ENCODE measurements at places on chromosomes 16 and 17.

DNA sequence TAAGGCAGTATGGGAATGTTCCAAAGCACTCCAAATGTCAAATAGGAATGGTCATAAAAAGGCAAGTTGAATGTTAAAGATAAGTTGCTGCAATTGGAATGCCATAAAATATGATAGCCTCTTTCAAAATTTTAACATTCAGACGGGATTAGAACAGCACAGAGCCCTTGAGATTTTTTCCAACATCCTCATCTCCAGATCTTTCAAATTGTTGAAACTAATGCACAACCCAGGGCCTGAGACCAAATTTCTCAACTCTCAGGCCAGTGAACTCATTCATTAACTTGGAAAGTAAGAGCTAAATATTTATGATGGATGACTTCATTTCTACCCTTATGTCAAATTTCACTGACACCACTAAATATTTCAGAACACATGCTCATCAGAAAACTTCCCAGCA is 346.5 kb upstream of the XYLT1 start:
- H3K27me3 ChIP-seq: no peaks in the 10 kb centered on the region
- no peak overlapping the region for H3K27ac ChIP-seq
- no peaks in the 10 kb centered on the region for H3K4me1 ChIP-seq
- no peaks in the 10 kb centered on the region for H3K36me3 ChIP-seq
- H3K4me3 ChIP-seq: no peak overlapping the region

DNA sequence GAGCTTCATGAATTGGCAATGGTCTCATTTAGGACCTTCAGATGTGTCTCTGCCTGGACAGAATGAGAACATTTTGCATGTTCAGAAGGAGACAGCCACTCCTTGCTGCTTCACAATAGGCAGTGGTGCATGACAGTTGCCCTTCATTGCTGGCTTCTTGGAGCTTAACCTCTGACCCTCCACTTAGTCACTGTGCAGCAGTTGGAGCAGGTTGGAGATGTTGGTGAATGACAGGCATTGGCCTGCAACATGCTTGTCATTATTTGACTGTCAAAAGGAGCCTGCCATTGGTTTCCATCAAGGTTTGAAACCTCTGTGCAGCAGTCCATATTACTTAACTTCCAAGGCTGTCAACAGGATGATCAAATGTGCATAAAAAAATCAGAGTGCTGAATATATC is 22.7 kb downstream of the FTO start:
- no peaks in the 10 kb centered on the region for H3K4me1 ChIP-seq
- H3K36me3 ChIP-seq: peaks cover 8% of the 10 kb centered on the region
- H3K27ac ChIP-seq: no peak overlapping the region
- H3K4me3 ChIP-seq: no peak overlapping the region
- no peaks in the 10 kb centered on the region for H3K27me3 ChIP-seq

- H3K27me3 ChIP-seq: no peaks in the 10 kb centered on the region
- no peaks in the 10 kb centered on the region for H3K4me1 ChIP-seq
- no peak overlapping the region for H3K4me3 ChIP-seq
- peaks cover 6% of the 10 kb centered on the region for H3K36me3 ChIP-seq
Measured at GRCh38 chr17:9444687-9445086, 130.9 kb downstream of the STX8 start.

- DNase-seq: peak; percentile 84
- H3K4me3 ChIP-seq: peak overlapping the region; percentile 77
- peaks cover 47% of the 10 kb centered on the region for H3K36me3 ChIP-seq
- peaks cover 89% of the 10 kb centered on the region for H3K4me1 ChIP-seq
- peak overlapping the region; percentile 93 for H3K27ac ChIP-seq
Measured at GRCh38 chr17:40561871-40562611, 3.2 kb downstream of the CCR7 start.

DNA sequence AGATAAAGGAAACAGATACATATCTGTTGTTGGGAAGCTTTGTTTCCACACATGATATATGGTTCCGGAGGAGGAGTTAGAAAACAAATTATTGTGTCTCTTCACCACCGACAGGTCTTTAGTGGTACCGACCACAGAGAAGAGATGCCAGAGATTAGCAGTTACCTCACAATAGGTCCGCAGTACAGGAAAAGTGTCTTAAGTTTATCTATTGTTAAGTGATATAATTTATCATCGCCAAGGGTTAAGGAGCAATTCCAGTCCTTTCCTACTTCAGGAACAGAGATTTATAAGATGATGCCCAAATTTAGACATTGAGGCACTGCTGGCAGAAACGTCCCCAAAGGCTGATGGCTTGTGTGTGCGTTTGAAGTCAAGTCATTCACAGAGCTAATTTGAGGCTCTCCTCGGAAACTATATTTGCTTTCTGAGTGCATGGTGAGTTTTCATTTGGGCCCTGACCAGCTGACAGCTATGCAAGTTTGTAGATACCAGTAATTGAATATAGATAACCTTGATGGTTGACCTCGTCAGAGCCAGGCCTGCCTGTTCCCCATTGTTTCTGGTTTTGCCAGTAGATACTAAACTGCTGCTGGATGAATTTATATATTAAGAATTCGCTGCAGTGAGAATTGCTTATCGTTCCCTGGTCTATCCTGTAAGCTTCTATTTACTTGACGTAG is 196.4 kb upstream of the IRX3 start:
- no peaks in the 10 kb centered on the region for H3K36me3 ChIP-seq
- no peaks in the 10 kb centered on the region for H3K4me1 ChIP-seq
- no peak overlapping the region for H3K4me3 ChIP-seq
- no peak overlapping the region for H3K27ac ChIP-seq
- no peaks in the 10 kb centered on the region for H3K27me3 ChIP-seq

DNA sequence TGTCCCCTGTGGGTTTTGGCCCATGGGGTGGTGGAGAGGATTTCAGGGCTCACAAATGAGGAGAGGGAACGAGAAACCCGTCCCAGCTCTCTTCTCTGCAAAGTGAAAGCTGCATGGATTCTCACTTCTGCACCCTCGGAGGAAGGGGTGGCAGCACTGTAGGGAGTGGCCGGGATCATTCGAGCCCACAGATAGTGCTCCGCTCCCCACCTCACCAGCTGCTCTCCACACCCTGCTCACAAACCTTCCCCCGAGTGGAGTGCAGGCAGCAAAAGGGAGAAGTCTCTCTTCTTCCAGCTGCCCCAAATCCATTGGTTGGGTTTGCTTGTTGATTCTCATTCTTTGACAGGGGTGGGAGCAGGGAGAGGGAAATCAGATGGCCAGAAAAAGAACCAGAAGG is 20.1 kb downstream of the STAT5A start:
- DNase-seq: no peak
- H3K4me1 ChIP-seq: peaks cover 12% of the 10 kb centered on the region
- no peaks in the 10 kb centered on the region for H3K27me3 ChIP-seq
- no peak overlapping the region for H3K4me3 ChIP-seq
- peaks cover 43% of the 10 kb centered on the region for H3K36me3 ChIP-seq
- H3K27ac ChIP-seq: no peak overlapping the region

DNA sequence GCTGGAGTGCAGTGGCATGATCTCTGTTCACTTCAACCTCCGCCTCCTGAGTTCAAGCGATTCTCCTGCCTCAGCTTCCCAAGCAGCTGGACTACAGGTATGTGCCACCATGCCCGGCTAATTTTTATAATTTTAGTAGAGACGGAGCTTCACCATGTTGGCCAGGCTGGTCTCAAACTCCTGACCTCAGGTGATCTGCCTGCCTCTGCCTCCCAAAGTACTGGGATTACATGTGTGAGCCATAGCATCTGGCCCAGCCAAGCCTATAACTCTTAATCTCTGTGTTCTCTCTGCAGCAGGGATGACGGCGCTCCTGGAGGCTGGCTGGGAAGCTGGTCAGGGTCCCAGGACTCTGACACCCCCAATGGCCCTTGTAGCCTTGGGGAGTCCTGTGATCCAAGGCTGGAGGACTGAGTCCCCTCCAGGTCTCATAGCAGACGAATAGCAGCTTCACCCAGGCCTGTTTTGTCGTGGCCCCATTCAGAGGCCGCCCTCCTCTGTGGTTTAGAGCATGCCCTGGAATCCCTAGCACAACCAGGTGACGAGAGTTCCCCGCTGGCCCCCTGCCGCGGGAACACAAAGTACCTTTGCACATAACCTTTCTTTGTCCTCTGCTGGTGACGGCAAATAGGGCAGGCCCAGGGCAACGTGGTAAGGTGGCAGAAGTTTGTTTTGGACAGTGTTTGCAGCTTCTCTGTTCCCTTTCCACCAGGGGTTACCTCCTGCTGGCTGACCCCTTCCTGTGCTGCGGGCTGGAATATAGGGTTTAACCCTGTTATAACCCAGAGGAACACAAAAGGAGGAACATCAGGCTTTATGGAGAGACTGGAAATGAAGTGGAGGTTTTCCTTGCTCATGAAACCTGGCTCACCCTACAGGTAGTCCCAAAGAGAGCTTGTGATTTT is 43.0 kb upstream of the TOB1 start:
- H3K4me1 ChIP-seq: peaks cover 56% of the 10 kb centered on the region
- H3K4me3 ChIP-seq: no peak overlapping the region
- no peaks in the 10 kb centered on the region for H3K36me3 ChIP-seq
- no peak for DNase-seq
- H3K27me3 ChIP-seq: no peaks in the 10 kb centered on the region
